ENCODE measurements at places on chromosomes 12 and 14.

- DNase-seq = no peak
Measured at GRCh38 chr12:105451211-105451610, 120.7 kb downstream of the C12orf75 start.

GRCh38 chr14:54881235-54881760, 21.3 kb downstream of the GCH1 start:
- DNase-seq = no peak

DNA sequence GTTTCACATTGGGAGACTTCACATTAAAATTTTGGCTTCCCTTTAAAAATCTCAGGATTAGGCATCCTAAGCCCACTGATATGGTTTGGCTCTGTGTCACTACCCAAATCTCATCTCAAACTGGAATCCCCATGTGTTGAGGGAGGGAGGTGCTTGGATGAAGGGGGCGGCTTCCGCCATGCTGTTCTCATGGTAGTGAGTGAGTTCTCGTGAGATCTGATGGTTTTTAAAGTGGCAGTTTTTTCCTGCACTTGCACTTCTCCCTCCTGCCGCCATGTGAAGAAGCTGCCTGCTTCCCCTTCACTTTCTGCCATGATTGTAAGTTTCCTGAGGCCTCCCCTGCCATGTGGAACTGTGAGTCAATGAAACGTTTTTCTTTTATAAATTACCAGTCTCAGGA, 65.7 kb upstream of the PLXNC1 start:
- no peak for DNase-seq

GRCh38 chr12:72295101-72295500, 22.9 kb downstream of the TRHDE start:
- no peak for DNase-seq

- no peak for DNase-seq
Measured at GRCh38 chr12:32828552-32828951, 68.0 kb downstream of the PKP2 start.

GRCh38 chr14:101957406-101958234, 6.8 kb upstream of the DYNC1H1 start:
- DNase-seq = no peak

GRCh38 chr14:92615451-92615850, 101.9 kb downstream of the RIN3 start:
- DNase-seq = no peak

DNA sequence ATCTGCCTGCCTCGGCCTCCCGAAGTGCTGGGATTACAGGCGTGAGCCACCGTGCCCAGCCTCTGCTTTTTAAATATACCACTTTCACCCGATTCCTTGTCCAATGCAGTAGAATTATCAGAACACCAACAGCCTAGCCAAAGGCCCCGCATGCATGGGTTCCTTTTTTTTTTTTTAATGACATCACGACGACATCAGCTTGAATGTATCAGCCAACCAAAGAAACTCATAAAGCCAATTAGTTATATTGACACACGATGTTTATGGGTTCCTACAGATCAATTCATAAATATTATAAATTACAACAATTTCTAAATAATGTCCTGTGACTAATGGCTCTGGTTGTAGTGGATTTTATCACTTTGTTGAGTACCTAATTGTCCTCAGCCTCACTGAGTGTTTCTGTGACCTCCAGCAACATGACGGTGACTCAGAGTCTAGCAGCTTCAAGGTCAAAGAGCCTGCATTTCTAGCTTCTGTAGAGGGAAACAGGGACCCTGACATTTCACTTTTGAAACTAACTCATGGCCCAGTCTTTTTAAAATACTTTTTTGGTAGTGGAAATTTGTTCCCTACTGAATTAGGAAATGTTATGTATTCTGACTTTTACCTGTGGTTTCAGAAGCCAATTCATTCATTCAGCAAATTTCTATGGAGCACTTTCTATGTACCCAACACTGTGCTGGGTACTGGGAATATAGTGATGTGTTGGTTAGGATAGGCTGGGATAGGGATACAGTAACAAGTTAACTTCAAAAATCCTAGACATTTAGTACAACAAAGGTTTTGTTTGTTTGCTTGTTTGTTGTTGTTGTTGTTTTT, 144.1 kb downstream of the SUDS3 start:
- DNase-seq = no peak

- DNase-seq = no peak
Measured at GRCh38 chr12:21538061-21538653, 12.1 kb downstream of the SPX start.

GRCh38 chr14:33812601-33813000, 138.3 kb downstream of the EGLN3 start:
- DNase-seq = no peak

DNA sequence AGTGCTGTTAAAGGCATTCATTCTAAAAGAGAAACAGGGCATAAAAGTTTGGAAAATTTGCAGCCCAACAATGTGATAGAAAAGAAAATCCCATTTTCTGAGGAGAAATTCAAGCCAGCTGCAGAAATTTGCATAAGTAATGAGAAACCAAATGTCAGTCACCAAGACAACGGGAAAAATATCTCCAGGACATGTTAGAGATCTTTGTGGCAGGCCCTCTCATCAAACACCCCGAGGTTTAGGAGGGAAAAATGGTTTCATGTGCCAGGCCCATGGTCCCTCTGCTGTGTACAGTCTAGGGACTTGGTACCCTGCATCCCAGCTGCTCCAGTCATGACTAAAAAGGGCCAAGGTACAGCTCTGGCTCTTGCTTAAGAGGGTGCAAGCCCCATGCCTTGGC, 251.0 kb upstream of the FAR2 start:
- no peak for DNase-seq

DNA sequence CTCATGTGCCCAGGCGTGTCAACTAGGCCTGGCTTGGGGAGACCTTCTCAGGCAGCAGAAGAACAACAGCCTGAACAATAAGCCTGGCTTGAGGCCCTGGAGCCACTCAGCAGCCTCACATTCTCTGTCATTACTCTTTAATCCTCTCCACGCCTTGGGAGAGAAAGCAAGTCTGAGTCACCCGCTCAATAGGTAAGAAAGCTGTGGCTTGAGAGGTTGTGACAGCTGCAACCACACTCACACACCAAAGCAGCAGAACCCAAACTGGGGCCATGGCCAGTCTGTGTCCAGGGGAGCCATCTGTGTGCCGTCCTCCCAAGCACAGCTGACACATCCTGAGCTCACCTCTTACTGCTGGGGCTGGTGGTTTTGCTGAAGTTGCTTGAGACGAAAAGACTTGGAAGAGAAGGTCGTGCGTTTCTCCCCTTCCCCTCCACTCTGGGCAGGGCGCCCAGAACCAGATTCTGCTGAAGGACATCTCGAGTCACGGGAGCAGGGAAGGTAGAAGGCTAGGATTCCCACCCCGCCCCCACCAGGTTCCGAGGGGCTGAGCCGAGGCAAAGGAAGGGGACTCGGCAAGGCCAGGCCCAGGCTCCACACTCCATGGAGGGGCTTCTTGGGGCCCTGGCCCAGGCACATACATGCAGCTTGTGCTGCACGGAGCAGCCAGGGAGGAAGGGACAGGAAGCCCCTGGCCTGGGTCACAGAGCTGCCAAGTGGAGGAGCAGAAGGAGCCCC, 5.5 kb downstream of the TMEM63C start:
- DNase-seq = no peak

GRCh38 chr14:32728976-32729375, 209.7 kb upstream of the NPAS3 start:
- DNase-seq = no peak

GRCh38 chr12:28802706-28803438, 346.2 kb upstream of the FAR2 start:
- no peak for DNase-seq

GRCh38 chr14:91374879-91375702, 42.5 kb downstream of the CCDC88C start:
- no peak for DNase-seq

GRCh38 chr14:99479906-99480869, at the start of gene SETD3:
SETD3 (minus strand) TSS chr14:99480859; CDS start chr14:99465805, 15,054 bp downstream.
- DNase-seq = no peak

GRCh38 chr14:75460394-75460793, 32.6 kb downstream of the JDP2 start:
- DNase-seq = no peak

GRCh38 chr14:26200687-26201086, 397.1 kb downstream of the NOVA1 start:
- DNase-seq = no peak

GRCh38 chr12:48180424-48180823, 3.0 kb upstream of the CCDC184 start:
- DNase-seq = no peak

DNA sequence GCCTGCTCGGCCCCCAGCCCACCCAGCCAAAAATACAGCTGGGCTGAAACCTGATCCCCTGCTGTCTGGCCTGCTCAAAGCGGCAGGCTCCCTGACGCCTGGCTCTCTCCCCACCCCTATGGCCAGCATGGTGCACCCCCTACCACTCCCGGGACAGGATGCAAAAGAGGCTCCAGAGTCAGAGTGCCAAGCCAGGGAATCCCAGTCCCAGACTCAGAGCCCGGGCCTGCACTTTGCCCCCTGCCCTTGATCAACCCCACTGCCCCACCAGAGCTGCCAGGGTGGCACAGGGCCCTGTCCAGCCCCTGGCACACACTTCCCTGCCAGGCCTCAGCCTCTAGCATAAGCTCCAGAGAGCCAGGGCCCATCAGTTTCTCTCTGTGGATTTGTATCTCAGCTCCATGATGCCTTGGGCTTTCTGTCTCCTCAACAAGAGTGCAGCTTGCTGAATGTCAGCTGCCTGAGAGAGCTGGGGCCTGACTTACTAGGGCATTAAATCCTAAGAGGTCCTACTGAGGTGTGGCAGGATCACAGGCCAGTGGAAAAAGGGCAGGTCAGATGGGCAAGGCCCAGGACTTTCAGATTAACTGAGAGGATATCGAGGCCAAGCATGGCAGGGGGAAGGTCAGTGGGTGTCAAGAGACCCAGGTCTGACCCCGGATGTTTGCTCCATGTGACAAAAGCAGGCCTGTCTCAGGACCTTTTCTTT, 13.9 kb downstream of the ACVRL1 start:
- no peak for DNase-seq

- DNase-seq = no peak
Measured at GRCh38 chr14:68741839-68742470, 50.9 kb downstream of the ZFP36L1 start.

- DNase-seq = no peak
Measured at GRCh38 chr14:79972230-79972629, 239.1 kb downstream of the DIO2 start.

GRCh38 chr12:3225154-3225795, 148.1 kb downstream of the TSPAN9 start:
- DNase-seq = no peak

GRCh38 chr14:92729634-92730358, 18.6 kb downstream of the LGMN start:
- DNase-seq = no peak
